ENCODE measurements at places on chromosomes 12 and 14. TPM values are rescaled to one million over a fixed set of nuclear protein-coding genes. Genes with fewer than 3 reads are reported as not detected.

DNA sequence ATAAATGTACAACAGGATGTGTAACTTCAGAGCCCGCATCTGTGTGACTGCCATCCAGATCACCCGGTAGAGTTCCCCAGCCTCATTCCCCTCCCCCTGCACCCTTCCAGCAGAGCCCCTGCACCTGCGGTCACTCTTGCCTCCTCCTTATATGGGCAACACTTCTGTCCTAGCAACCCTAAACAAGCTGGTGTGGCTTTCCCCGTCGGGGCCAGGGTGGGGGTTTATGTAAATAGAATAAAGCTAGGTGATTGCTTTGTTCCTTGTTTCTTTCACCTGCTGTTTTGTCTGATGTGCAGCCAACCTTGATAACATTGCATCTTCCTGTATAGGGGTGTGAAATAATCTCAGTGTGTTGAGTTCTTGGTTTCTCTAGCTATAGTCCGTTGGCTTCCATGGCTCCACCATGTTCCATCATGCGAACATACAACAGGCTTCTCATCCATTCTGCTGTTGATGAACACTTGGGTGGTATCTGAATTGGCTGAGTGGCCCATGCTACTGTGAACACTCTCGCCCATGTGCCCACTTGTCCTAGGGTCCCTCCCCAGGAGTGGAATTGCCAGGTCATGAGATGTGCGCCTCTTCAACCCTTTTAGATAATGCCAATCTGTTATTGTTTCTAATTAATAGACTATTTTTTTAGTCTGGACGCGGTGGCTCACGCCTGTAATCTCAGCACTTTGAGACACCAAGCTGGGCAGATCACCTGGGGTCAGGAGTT lies 102.2 kb downstream of the KIF26A start:
- no peak for DNase-seq

- DNase-seq = no peak
Observed at GRCh38 chr12:12467688-12468261, 94.9 kb downstream of the DUSP16 start.

DNA sequence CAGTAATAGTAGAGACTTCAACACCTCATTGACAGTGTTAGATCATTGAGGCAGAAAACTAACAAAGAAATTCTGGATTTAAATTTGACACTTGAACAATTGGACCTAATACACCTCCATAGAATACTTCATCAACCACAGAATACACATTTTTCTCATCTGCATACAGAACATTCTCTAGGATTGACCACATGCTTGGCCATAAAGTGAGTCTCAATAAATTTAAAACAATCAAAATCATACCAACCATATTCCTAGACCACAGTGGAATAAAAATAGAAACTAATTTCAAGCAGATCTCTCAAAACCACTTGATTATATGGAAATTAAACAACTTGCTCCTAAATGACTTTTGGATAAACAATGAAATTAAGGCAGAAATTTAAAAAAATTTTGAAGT lies 82.3 kb downstream of the SLC38A4 start:
- no peak for DNase-seq

GRCh38 chr12:101939856-101940265 lies 62.5 kb downstream of the DRAM1 start:
- peak; percentile 59 for DNase-seq

- DNase-seq = no peak
Observed at GRCh38 chr14:99502989-99503421, 21.8 kb downstream of the CCNK start.

DNA sequence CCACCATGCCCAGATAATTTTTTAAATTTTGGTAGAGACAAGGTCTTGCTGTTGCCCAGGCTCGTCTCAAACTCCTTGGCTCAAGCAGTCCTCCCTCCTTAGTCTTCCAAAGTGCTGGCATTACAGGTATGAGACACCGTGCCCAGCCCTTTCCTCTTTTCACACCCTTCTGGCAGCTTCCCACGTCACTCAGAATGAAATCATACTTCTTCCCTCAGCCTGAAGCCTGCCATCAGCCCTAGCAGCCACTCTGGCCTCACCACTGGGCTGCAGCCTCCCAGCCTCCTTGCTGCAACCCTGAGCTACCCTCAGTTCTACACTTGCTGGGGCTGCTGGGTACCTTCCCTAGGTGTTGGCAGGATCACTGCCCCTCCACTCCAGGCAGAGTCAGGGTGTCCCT lies 18.2 kb downstream of the ANKRD9 start:
- DNase-seq = no peak

- no peak for DNase-seq
Observed at GRCh38 chr12:10142976-10143589, 13.1 kb upstream of the CLEC7A start.

DNA sequence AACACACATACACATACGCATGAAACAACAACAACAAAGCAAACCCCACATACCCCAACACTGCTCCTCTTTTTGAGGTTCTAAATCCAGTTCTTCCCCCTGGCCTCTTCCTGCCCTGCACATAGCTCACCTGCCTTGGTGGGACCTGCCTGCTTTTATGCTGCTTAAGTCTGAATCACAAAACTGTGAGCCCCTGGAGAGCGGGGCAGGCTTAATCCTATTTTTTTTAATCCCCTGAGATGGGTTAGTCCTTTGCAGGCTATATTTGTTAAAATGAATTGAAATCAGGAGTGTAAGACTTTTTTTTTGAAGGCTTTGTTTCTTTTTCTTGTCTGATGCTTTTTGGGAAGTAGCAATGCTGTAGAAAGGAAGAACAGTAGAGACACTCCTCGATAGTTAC lies 84.6 kb upstream of the MAX start:
- no peak for DNase-seq

DNA sequence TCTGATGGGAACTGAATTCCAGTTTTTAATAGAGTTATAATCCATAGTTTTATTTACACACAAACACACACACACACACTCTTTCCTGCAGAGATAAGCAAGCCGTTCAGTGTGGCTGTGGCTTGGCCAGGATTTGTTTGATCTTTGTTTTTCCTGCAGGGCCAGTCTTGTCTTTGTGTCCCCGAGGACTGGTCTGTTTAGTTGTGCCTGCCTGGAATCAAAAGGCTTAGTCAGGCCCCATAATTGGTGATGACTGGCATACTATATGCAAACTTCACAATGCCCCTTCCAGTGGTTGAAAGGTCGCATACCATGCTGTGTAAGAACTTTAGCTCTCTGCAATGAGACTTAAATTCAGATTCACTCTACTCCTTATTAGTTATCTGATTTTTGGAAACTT lies 26.0 kb downstream of the WBP11 start:
- no peak for DNase-seq

GRCh38 chr12:1474041-1474573 lies 120.3 kb downstream of the FBXL14 start:
- DNase-seq = no peak

- DNase-seq = no peak
Observed at GRCh38 chr14:69572841-69573135, 1.9 kb downstream of the CCDC177 start.

DNA sequence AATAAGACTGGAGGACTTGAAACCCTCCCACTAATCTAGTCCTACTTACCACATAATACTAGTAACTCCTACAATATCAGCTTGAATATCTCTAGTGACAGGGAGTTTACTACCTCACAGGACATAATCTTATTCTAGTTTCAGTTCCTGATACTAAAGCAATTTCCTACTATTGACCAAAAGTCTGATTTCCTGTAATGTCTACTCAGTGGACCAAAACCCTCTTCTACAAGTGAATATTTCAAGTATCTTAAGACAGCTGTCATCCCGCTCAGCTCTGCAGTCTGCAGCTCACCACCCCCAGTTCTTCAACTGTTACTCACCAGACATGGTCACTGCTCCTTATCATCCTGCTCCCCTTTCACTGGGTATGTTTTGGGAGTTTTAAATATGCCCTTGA lies 70.8 kb upstream of the TMCC3 start:
- DNase-seq = no peak

The LYZ gene
- polyA plus RNA-seq = 53.6 TPM

The OVCH1 gene
- polyA plus RNA-seq = 0.49 TPM

The PZP gene
- polyA plus RNA-seq = 0.47 TPM

The BCL11B gene
- 2.5 TPM for polyA plus RNA-seq

The YAF2 gene
- 28.4 TPM for polyA plus RNA-seq
